Lung (tissue), 17 donors: ENCODE measurements at places on chromosomes 2 and 18.

DNA sequence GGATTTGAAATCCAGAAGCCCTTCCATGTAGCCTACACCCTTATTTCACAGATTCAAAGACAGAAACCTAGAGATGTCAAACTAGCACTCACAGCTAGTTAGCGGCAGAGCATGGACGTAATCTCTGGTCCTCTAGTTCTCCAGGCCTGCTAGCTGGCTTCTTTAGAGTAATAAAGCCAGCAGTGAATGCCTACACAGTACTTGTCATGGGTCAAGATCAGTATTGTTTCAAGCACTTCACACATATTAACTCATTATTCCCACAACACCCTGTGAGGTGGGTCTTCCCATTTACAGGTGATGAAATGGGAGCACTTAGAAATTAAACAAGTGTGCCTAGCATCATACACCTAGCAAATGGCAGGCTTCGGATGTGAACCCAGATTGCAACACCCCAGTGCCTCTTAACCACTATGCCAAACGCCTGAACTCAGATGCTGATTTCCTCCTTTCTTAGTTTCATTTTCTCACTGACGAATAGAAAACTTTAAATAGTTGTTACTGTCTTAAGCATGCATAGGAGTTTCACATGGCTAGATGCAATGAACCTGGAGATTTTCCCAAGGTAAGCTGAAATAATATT lies 14.5 kb upstream of the ZBTB14 start:
- DNase-seq = no peak

GRCh38 chr18:24366328-24366727 lies 31.3 kb downstream of the OSBPL1A start:
- DNase-seq = no peak

- DNase-seq = no peak
Observed at GRCh38 chr2:215983581-215984351, 29.6 kb downstream of the MREG start.

GRCh38 chr18:8224576-8224975 lies 384.7 kb upstream of the RAB12 start:
- no peak for DNase-seq
